ENCODE measurements at places on chromosomes 1 and 21. TPM values are rescaled to one million over a fixed set of nuclear protein-coding genes. Genes with fewer than 3 reads are reported as not detected.

- no peak for DNase-seq
Measured at GRCh38 chr1:224524679-224525078, 90.1 kb upstream of the WDR26 start.

DNA sequence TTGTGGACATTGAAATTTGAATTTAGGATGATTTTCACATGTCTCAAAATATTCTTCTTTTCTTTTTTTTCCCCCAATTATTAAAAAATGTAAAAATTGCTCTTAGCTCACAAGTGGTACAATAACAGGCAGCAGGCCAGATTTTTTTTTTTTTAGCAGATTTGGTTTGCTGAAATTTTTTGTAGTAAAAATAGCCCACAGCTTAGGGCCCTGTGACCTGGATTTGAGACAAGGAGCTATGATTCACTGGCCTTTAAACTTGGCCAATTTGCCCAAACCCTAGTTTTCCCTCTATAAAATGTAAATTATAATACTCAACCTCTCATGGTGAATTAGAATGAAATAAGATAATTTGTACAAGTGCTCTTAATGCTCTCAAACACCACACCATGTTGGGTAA, 253.8 kb downstream of the DYRK1A start:
- DNase-seq: peak; percentile 28

- no peak for DNase-seq
Measured at GRCh38 chr1:160421881-160422280, 21.5 kb downstream of the VANGL2 start.

DNA sequence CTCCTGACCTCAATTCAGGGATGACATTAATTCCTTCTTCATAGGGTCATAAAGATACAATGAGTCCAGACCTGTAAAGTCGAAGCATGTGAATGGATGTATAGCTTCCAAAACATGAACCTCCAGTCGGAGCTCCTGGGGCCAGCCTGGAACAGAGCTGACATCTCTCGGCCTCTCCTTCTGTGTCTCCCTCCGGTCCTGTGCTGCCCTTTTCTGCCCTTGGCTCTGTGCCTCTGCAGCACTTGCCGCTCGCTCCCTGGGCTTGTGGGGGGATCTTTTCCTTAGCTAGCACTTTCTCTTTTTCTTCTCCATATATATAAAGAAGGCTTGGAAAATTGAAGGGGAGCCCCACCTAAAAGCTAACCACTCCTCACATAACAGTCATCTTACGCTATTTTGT, 42.5 kb downstream of the TMCC2 start:
- DNase-seq: no peak

GRCh38 chr1:172670316-172670715, 11.4 kb downstream of the FASLG start:
- DNase-seq: no peak

DNA sequence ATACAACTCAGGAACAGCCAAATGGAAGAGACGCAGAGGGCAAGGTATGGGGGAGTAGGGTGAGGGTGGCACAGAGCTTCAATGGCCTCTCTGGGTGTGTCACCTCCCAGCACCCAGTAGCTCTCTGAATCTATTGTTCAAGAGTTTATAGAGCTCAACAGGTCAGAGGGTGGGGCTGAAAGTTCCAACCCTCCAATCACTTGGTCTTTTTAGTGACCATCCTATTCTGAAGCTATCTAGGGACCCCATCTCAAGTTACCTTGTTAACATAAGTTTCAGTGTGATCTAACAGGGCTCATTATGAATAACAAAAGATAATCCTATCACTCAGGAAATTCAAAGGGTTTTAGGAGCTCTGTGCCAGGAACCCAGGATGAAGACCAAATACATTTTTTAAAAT, 31.2 kb upstream of the ZNF697 start:
- no peak for DNase-seq

DNA sequence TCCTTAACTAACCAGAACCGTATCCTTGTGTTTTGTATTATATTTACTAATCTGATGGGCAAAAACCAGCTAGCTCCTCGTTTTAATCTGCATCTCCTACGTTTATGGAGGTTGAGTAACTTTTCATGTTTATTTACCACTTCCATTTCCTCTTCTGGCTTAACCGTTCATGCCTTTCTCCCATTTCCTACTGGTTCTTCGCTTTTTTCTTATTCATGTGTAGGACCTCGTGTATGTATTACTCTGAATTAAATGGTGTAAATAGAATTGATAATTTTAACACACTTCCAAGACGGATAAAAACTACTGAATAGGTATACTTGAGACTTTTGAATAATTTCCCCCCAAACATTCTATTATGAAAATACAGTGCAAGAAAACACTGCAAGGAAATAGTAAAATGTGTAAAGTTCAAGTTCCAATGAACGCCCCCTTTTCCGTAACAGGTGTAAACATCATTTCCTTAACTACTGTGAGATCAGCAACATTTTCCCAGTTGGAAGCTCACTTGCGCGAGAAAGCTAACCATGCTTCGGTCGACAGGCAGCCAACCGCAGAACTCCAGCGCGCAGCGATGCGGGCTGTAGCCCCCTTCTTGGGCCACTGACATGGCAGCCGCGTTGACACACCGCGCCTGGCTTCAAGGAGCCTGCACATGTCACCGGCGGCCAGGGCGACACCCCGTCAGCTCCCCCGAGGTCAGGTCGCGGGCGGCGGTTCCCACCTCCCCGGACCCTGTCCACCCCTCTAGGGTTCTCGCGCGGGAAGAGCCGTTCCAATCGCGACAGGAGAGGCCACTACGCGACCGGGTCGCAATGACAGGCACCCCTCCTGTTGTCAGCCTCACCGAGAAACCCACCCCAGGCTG, 816 bp downstream of the EDEM3 start:
- peak; percentile 18 for DNase-seq

DNA sequence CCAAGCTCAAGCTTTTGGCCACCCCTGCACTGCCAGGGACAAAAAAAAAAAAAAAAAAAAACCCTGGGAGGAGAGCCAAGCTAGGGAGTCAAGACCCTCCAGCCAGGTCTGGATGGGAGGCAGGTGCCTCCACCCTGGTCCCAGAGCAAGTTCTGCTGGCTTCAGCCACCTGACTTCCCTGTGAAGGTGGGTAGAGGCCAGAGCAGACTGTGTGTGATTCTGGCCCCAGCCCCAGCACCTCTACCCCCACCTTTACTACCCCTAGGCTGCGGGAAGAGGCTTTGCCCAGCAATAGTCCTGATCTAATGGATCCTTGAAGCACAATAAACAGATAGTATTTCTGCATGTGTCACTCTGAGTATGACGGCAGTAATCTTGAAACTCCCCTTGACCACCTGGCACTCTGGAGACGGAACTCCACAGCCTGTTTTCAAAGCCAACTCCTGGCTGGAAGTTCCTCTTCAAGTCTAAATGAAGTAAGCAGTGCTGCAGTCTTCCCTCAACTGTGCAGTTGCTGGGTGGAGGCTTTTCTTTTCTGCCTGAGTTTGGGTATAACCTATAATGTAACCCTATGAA, 9.8 kb downstream of the PDZK1IP1 start:
- DNase-seq: no peak

GRCh38 chr1:200258447-200259375, 151.1 kb downstream of the ZNF281 start:
- peak; percentile 62 for DNase-seq

GRCh38 chr1:181062836-181063428, 25.6 kb upstream of the IER5 start:
- DNase-seq: no peak

- no peak for DNase-seq
Measured at GRCh38 chr21:35367553-35367952, 318.5 kb upstream of the RUNX1 start.

- no peak for DNase-seq
Measured at GRCh38 chr1:102852613-102853012, 255.7 kb downstream of the COL11A1 start.

DNA sequence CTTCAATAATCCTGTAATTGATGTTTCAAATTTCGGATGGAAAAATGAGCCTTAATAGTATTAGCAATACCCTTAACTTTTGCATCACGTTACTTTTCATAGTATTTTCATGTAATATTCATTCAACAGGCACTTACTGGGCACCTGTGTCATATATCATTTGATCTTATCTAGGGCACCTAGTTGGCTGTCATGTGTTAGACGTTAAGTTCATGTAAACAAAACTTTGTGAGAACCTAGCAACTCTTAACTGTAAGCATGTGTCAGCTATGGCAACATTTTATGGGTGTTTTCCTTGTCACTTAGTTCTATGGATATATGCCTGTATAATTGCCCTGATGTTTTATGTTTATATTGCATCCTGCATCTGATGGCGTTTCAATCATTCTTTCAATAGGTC, 777 bp downstream of the LAMC2 start:
- no peak for DNase-seq

DNA sequence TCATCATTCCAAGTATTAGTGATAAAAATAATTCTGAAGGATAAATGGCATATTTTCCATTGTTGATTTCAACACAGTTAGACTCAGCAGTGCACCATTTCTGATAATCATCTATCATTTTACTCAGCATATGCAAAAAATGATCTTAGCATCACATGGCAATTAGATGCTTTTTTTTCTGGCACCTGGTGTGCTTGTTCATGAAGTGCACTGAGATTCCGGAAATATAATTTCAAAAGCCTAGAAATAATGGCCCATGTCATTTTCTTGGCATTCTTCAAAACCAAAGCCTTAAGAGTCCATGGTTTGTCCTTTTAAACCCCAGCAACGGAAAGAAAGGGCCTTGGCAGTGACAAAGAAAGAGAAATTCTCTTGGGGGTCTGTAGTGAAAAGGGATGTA, 278.8 kb downstream of the KIF26B start:
- DNase-seq: no peak

DNA sequence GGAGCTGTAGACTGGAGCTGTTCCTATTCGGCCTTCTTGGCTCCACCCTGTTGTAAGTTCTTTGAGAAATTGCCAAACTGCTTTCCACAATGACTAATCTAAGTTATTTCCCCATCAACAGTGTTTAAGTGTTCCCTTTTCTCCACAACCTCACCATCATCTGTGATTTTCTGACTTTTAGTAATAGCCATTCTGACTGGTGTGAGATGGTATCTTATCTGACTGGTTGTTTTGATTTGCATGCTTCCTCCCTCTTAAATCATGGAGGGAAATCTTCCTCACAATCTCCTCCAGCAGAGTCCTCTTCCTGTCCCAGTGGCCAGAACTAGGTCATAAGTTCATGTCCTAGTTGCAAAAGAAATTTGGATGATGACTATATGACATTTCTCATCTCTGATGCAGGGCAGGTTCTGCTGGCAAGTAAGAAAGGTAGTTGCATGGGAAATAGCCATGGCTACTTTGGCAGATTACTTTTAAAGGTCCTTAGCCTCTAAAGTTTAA, 294.0 kb downstream of the LRRC40 start:
- peak; percentile 74 for DNase-seq

GRCh38 chr1:43511394-43511793, 19.3 kb upstream of the PTPRF start:
- DNase-seq: no peak

DNA sequence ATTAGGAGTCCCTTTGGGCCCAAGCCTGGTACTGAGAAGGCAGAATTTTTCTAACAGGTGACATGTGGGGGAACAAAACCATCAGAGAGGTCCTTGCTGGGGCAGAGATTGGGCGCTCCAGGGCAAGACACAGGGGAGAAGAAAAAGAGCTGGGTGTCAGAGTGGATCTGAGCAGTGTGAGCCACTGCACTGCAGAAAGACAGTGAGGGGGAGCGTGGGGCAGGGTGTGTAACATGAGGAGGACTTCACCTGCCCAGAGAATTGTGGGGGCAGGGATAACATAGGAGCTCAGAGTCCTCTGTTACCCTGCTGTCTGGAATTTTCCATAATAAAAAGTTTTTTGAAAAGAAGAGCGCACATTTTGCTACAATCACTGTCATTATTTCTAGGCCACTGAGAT, 25.5 kb upstream of the CSF3R start:
- no peak for DNase-seq

GRCh38 chr1:17735348-17735747, 19.8 kb upstream of the ACTL8 start:
- no peak for DNase-seq

DNA sequence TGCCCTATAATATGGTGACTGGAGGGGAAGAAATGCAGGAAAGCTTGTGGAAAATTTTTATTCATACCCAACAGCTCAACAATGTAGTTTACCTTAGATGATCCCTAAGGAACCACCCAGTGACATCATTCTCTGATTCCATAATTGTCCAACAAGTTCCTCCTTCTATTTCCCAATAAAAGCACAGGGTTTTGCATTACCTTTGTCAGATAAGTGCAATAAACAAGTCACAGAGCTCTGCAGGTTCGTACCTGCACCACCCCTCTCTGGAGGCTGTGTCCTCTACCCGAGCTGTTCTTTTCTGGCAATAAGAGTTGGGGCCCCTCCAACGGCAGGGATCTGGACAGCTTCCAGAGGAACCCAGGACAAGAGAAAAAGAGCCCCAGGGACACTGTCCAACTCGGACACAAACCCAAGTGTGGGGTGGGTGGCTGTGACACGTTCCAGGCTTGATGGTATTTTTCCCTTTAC, 38.8 kb downstream of the RCAN1 start:
- no peak for DNase-seq

DNA sequence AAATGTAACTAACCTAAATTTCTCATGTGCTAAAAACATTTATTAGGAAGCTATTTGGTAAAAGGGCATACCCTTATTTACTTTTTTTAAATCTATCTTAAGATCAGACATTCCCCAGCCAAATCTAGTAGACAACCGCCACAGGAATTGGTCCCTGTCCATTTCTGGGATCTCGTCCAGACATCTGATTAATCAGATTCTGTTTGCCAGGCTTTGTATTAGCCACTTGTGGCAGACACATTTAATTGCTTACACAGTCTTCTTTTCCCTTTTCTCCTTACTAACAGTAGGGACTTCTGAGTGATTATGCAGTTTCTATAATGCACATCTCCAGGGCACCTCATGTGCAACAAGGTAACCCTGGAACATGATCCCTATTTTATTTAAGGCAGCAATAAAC, 449.0 kb upstream of the RGS18 start:
- DNase-seq: peak; percentile 9

DNA sequence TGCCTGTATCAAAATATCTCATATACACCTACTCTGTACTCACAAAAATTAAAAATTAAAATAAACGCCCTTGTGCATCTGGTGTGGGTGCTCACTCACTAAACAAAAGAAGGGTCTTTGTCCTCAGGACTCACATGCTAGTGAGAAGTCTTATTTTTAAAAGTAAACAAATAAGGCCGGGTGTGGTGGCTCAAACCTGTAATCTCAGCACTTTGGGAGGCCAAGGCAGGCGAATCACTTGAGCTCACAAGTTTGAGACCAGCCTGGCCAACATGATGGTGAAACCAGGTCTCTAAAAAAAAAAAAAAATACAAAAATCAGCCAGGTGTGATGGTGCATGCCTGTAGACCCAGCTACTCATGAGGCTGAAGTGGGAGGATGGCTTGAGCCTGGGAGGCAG, 51.5 kb downstream of the BCAR3 start:
- peak; percentile 36 for DNase-seq

MXRA8 gene
- not detected for total RNA-seq

FAM76A gene
- total RNA-seq: 9.7 TPM

TMCC2 gene
- total RNA-seq: 0.54 TPM

MX2 gene
- total RNA-seq: not detected

ADGRL4 gene
- total RNA-seq: 0.21 TPM

ARHGAP30 gene
- 0.58 TPM for total RNA-seq

TSSK3 gene
- total RNA-seq: 2.0 TPM

TMEM63A gene
- total RNA-seq: 52.1 TPM

CXADR gene
- total RNA-seq: 7.9 TPM

BARHL2 gene
- not detected for total RNA-seq
